ENCODE measurements at places on chromosomes 4 and X.

DNA sequence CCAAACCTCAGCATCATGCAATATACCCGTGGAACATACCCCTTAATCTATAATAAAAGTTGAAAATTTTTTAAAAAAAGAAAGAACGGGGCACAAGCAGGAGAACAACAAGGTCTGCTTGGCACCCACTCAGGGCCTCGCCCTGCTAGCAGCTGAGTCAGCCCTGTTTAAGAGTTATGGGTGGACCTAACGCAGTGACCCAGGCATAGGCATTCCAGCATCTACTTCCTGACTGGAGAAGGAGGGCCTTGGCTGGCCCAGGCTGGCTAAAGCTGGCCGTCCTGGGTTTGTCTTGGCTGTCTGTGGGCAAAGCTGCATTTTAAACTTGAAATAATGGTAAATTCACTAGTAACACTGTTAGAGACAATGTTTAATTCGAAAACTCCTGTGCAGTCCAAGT, 236.7 kb upstream of the PGRMC2 start:
- DNase-seq, result no peak

GRCh38 chr4:2652415-2653160, 103.5 kb downstream of the TNIP2 start:
- DNase-seq, result no peak

DNA sequence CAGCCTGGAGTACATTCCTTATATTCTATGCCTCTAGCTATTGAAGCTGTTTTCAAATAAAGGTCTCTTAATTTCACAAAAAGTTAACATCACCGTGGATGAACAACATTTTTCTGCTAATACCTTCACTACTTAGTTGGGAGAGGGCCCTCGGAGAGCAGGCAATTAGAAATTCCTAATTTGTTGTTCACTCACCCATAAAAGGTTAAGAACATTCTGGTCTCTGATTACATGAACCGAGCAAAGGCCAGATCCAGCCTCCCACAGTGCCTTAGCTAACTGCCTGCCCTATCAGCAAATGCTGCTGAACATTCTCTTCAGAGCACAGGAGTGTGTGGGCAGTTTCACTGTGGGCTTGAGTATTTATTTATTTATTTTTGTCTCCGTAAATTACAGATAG, 36.0 kb upstream of the TTC29 start:
- no peak for DNase-seq

DNA sequence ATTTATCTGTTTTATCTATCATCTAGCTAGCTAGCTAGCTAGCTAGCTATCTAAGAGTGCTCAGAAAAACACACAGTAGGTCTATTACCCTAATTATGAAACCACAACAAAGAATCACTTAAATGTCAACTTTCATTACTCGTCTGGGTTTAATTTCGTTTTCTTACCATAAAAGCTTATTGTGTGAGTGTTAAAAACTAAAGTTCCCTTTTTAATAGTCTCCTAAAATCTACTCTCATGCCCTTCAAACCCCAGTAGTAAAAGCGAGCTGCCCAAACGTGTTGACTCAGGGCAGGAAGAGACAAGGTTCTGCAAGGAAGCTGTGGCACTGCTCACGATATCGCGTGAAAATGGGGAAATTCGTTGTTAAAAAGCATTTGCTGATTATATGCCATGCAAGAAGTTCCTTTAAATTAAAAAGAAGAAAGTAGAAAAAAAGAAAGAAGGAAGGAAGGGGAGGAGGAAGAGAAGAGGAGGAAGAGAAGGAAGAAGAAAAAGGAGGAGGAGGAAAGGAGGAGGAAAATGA, 595 bp downstream of the MBNL3 start:
- no peak for DNase-seq

Measured in activated CD4-positive, alpha-beta T cell treated with anti-CD3 and anti-CD28 coated beads for 24 hours (primary cell).